ENCODE measurements at places on chromosomes 1 and 21. TPM values are rescaled to one million over a fixed set of nuclear protein-coding genes. Genes with fewer than 3 reads are reported as not detected.

Gene DCST1
- not detected for total RNA-seq

Gene LRRC40
- total RNA-seq: 23.1 TPM

Gene KRTAP20-1
- total RNA-seq: not detected

Gene ZNF593OS
- not detected for total RNA-seq

Gene PLA2G4A
- 1.1 TPM for total RNA-seq

Gene KRTAP19-1
- not detected for total RNA-seq

Gene RHD
- not detected for total RNA-seq

Gene RWDD3
- 13.0 TPM for total RNA-seq

Gene CLDN17
- not detected for total RNA-seq

Gene ENSA
- total RNA-seq: 252 TPM

Gene PTGFR
- not detected for total RNA-seq

Gene MFSD2A
- total RNA-seq: 23.8 TPM

Gene SYPL2
- 0.07 TPM for total RNA-seq

Gene LIPI
- not detected for total RNA-seq

Gene PEX10
- 25.6 TPM for total RNA-seq

Gene SAMD11
- total RNA-seq: not detected

Gene TINAGL1
- total RNA-seq: not detected

Gene LRRC71
- not detected for total RNA-seq

Gene C1orf216
- 21.8 TPM for total RNA-seq

Gene PADI2
- not detected for total RNA-seq

Gene XCL2
- 316 TPM for total RNA-seq

Gene FAM177B
- total RNA-seq: not detected

Gene TMEM59
- 140 TPM for total RNA-seq

Gene GJA9
- not detected for total RNA-seq

Gene HES4
- 0.62 TPM for total RNA-seq

Gene OPRD1
- not detected for total RNA-seq

Gene SLC44A5
- 0.29 TPM for total RNA-seq

Gene TMEM53
- total RNA-seq: 2.5 TPM

Gene ARHGEF19
- 7.8 TPM for total RNA-seq

Gene PTAFR
- total RNA-seq: 0.59 TPM

Gene STUM
- total RNA-seq: not detected

Gene C1orf87
- total RNA-seq: not detected

Gene CASZ1
- total RNA-seq: 10.5 TPM

Gene RIPK4
- total RNA-seq: not detected

Gene LCE1F
- not detected for total RNA-seq

Gene TMCO1
- total RNA-seq: 112 TPM

Gene TMEM183A
- total RNA-seq: 76.9 TPM

Gene MATN1
- total RNA-seq: 0.59 TPM

Gene OVAAL
- not detected for total RNA-seq

Gene PPFIA4
- total RNA-seq: 1.5 TPM

Gene AGTRAP
- 9.7 TPM for total RNA-seq

Gene FNDC10
- total RNA-seq: 3.1 TPM

Gene TMOD4
- 2.4 TPM for total RNA-seq
